ENCODE measurements at places on chromosomes 4 and X.
A peak's percentile ranks its signal among the peaks of the same experiment; 100 is the strongest.

DNA sequence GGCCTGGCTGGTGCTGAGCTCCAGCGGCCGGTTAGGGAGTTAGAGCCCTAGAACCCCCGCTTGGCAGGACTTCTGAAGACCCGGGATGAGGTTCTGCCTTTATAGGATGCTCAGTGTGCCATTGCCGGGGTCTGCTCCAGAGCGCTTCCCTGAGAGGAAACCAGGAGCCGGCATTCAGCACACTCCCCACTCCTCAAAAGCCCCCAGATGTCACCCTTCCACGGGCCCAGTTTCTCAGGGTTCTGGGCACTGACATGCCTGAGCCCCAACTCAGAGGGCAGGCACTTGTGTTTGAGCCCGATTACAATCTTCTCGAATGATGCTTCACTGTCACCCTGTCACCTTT lies 6.5 kb downstream of the NKX3-2 start:
- no peak for DNase-seq

DNA sequence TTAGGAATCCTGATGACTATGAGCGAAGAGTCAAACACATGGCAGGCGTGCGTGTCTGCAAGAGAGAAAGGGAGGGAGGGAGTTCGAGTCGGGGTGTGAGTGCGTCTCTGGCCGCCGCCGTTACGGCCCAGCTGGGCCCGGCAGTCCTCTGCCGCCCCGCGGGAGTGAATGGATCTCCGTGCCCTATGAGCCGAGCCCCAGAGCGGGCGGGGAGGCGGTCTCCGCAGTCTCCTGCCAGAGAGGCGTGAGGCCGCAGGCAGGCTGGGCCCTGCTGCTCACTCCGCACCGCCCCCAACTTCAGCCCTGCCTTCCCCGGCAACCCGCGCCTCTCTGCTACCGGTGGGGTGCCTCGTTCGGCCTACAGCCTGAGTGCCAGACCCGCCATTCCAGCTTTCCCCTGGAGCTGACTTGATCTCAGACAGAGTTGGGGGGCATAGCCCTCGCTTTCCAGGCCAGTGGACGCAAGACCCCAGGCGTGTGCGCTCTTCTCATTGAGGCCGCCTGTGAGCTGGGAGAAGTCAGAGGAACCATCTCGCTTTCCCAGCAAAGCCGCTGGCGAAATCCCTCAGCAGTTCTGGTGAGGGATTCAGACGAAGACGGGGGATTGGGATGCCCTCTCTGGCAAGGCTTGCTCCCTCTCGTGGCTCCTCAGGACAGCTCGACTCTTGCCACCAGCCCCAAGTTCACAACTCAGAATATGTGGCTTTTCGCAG lies 1.4 kb downstream of the SLC16A2 start:
- peak; percentile 56 for DNase-seq

GRCh38 chr4:149999485-150000074 lies 78.7 kb upstream of the DCLK2 start:
- DNase-seq: peak; percentile 84

DNA sequence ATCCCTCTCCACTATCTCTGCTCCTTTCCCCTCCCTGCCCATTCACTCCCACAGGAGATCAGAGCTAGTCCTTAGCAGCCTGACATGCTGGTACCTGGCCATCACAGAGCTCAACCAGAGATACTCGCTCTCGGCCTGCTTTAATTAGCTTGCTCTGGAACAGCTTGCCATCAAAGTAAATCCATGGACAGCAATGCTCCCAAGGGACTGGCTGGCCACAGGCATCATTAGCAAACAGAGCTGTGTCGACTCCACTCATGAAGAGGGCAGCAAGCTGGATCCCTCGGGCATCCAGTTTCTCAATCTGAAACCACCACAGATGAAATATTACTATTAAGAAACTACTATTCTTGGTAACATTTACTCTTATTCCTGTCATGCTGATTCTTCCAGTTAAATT lies 43.4 kb upstream of the PHF8 start:
- DNase-seq: no peak

DNA sequence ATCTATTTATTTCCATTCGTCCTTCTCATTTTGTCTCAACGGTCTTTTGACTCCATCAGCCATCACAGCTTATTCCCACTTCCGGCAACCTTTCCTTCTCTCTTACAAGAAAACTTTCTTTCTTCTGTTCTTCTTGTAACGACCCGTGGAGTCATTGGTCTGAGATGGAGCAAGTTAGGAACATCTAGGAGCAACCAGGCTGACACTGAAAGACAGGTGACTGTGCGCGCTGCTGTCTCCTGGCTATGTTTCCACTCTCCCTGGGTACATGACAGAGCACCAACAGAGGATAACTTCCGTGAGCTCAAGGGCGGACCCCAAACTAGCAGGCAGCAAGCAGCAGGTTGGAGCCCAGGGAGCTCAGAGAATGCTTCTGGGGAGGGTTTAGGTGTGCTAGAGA lies 2.5 kb downstream of the FGF5 start:
- no peak for DNase-seq

DNA sequence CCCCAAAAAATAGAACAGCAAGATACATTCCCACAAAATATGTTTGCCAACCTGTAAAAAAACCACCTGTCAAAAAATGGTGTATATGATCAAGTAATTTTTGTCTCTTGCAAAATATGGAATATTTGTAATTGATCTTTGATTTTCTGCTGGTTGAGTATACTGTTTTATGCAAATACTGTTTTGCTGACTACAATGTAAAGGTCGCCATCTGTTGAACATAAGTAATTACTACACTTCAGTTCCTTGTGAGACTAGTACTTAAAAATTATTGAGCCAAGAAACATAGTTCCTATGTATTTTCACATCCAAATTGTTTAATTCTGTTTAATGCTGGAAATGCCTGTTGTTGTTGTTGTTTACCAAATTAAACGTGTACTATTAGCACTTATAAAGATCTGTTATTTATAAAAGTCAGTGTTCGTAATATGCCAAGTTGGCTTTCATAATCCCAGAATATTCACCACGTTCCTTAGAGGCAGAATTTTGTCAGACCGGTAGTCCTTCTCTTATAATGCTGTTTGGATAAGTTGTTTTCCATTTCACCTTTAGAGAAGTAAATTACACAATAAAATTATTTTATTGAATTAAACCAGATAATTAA lies 144.2 kb downstream of the PDLIM5 start:
- peak; percentile 82 for DNase-seq
